Stimulated activated CD4-positive, alpha-beta T cell treated with anti-CD3 and anti-CD28 coated beads, TNF-alpha, amount 100 ng/mL, for 1 hour (primary cell): ENCODE measurements at places on chromosomes 3 and 15.

DNA sequence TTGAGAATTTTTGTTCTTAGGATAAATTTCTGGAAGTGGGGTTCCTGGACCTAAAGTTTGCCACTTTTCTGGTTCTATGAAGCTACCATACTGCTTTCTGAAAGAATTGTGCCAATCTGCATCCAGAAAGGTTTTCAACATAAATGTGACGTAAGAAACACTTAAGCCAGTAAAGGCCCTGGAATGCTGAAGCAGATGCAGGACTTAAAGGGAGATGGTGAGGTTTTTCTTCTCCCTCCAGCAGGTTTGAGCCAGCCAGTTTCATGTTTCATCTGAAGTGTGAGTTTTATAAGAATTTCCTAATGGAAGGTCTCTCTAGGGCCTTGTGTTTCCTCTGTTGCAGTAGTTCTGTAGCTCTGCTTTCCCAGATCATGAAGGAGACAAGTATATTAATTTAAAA, 33.1 kb downstream of the ZNF592 start:
- no peak for DNase-seq

GRCh38 chr15:40150163-40150925, 10.5 kb upstream of the BUB1B start:
- no peak for DNase-seq

GRCh38 chr3:111616417-111617105, 21.4 kb upstream of the ZBED2 start:
- peak; percentile 39 for DNase-seq

DNA sequence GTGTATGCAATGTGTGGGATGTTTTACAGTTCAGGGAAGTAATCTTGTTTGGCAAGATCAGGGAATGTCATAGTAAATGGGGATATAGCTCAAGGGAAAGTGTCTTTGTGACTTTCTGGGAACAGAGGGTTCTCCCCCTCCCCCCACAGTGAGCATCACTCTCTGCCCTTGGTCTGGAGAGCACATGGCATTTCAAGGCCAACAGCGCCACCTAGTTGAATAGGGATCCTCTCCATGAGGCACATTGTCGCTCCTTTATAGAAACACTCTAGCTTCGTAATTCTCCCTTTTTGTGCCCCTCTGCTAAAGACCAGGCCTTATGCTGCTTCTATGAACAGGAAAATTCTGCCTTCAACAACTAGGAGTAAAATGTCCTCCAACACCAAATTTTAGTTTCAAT, 37.1 kb upstream of the ARNT2 start:
- no peak for DNase-seq
